Activated CD4-positive, alpha-beta T cell treated with anti-CD3 and anti-CD28 coated beads for 48 hours (primary cell): ENCODE measurements at places on chromosomes 7 and 10.

- DNase-seq, result no peak
Measured at GRCh38 chr7:91912494-91912893, 28.2 kb upstream of the AKAP9 start.

GRCh38 chr7:93006480-93007095 lies 111.2 kb downstream of the SAMD9 start:
- DNase-seq, result no peak

- DNase-seq, result no peak
Measured at GRCh38 chr7:94261067-94261466, 133.6 kb upstream of the COL1A2 start.

DNA sequence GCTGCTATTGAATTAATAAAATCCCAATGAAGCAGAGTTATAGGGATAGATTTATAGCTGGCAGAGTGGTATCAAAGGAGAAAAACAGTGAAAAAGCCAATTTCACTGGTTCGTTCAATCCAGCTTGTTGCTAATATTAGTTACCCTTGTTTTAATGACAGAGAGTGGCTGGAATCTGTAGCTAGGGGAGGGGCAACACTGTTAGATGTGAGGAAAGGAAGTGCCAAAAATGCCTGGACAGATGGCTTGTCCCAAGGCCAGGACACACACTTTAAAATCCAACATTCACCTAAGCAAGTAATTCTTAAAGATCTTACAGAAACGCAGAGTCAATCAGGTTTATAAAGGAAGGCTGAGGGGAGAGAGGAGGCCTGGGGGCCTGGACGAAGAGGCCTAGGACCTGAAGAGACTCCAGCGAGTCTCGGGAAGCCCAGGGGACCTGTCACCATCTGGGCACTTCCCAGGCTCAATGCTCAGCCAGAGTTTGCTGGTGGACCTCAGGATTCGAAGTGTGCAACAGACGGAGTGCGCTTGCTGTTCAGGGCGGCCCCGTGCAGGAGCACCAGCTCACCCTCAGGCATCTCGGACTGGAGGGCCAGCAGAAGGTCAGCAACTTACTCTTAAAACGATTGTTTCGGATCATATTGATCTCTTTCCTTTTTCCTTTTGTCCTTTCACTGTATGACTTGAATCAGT lies 36.7 kb downstream of the TMEM248 start:
- DNase-seq, result no peak

- DNase-seq, result no peak
Measured at GRCh38 chr7:10257438-10257837, 716.2 kb upstream of the PHF14 start.

GRCh38 chr7:143355450-143356385 lies 6.8 kb downstream of the FAM131B start:
- no peak for DNase-seq

DNA sequence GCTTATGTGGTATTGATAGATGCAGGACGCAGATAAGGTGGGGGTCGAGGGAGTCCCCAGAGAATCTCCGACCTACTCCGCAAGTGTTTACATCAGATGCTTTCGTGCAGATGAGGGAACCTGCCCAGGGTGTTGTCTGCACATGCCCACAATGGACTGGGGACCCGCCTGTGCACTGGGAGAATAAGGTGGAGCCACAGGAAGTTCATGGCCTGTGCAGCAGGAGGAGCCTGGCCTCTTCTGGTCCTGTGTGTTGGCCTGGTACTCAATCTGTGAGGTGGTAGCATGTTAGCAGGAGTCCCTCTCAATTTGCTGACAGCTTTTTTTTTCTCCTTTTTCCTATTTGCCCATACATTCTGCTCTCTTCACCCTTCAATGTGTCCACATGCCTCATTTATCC lies 54.1 kb upstream of the AKR1C1 start:
- no peak for DNase-seq

DNA sequence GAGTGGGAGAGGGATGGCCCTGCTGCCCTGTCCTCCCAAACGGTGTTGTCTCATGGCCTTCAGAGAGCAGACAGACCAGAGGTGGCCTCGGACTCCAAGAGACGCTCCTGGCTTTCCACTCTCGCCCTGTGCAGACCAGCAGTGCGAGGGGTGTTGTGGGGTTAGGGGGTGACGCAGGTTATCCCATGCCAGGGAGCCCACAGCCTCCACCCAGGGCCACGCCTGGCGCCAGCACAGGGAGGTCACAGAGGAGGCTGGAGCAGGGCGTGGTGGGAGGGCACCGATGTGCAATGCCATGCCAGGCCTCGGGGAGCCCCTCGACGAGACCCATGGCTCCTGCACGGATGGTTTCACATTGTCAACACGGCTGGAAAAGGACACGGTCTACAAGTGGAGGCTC lies 52.1 kb downstream of the INPP5A start:
- DNase-seq, result no peak

- no peak for DNase-seq
Measured at GRCh38 chr10:56763090-56763489, 402.0 kb upstream of the ZWINT start.
